Activated CD4-positive, alpha-beta T cell treated with anti-CD3 and anti-CD28 coated beads, Interleukin-2, amount 10 ng/mL, durations not matched to agents 7 days and 5 days (primary cell): ENCODE measurements at places on chromosomes 7 and 10. TPM values are rescaled to one million over a fixed set of nuclear protein-coding genes. Genes with fewer than 3 reads are reported as not detected.

The TMEM184A gene
- not detected for total RNA-seq

DNA sequence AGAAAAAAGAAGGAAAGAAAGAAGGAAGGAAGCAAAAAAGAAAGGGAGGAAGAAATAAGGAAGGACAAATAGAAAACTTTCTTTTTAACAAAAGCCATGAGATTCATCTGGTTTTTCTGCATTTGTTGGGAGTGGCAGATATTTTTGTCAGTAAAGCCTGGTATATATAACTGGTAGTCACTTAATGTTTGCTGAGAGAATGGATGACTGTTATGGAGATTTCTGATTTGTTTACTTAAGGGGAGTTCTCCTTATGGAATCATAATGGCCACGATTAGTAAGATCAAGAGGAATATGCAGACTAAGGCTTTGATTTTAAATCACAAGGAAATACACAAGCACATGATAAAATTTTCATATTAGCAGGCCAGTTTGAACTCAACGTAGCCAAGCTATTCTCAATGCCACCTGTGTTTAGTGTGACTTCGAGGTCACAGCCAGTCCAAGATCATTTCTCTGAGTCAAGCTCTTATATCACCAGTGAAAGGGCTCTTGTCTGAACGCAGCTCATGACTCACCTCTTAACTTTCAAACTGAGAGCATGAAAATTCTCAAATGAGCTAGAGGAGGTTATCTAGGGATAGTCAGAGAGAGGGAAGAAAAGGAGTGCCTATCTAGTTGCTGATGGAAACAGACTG is 445.1 kb upstream of the ZMIZ1 start:
- DNase-seq: no peak

- no peak for DNase-seq
Observed at GRCh38 chr10:87503401-87503800, 1.3 kb upstream of the MINPP1 start.

GRCh38 chr10:35083242-35083641 is 6.9 kb downstream of the CUL2 start:
- DNase-seq: no peak
